Neuronal stem cell (in vitro differentiated cells): ENCODE measurements at places on chromosomes 5 and 9.
A peak's percentile ranks its signal among the peaks of the same experiment; 100 is the strongest.

DNA sequence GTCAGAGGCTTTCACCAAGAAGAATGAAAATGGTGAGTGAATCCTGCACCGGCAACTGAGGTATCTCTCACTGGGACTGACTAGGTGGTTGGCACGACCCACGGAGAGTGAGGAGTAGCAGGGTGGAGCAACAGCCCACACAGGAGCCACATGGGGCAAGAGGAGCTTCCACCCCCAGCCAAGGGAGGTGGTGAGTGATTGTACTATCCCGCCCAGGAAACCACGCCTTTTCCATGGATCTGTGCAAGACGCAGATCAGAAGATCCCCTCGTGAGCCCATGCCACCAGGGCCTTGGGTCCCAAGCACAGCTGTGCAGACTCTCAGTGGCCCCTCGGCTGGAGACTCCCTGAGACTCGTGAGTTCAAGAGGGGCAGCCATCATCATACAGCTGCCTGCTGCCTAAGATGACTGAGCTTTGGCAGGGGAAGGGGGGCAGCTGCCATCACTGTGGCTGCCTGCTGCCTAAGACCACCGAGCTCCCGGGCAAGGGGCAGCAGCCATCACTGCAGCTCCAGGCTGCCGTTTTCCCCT lies 229.5 kb downstream of the AP3B1 start:
- no peak for DNase-seq

DNA sequence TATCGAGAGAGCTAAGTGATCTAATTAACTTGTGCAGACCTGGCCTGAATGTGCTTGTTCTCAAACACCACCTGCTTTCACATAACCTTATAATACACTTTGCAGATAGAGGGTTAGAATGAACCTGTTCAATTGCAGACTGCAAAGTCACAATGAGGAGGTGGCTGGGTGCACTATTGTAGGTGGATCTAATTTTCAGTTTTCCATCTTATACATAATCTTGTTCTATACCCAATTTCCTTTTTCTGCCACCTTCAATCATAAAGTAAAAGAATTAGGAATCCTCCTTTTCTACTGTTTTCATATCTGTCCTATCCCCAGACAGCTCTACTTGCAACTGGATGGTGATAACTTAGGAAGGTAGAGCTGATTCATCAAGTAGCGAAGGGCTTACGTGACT lies 68.8 kb upstream of the APC start:
- no peak for DNase-seq

- DNase-seq, result no peak
These were observed 307.1 kb downstream of the PRR16 start for GRCh38 chr5:120771202-120771601.

DNA sequence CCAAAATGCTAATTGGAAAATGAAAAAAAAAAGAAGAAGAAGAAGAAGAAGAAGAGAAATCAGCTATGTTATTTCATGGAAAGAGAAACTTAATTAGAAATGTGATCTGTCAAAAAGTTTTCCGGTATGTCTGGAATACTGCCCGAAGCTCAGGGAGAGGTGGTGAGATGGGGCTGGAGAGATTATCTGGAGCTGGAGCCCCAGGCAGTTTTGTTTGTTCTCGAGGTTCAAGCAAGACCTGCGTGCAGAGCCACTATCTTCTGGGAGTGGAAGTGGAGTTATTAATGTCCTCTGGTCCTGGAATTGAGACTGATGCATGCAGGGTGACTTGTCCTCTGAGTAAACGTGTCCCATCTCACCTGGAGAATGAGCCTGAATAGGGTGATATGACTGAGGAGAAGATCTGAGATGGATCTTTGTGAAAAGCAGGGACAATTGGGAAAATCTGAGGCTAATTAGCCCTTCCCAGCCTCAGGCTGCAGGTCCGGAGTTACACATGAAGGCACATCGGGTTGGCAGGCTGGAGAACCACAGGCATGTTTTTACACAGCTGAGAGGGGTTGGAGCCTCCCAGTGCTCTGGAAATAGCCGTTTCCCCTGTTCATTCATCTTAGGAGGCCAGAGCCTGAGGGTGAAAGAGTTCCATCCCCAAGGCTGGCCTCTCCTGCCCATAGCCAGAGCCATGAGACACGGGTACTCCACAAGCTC lies 70.5 kb downstream of the OLFM1 start:
- DNase-seq, result no peak

GRCh38 chr9:20760246-20760891 lies 76.3 kb downstream of the FOCAD start:
- DNase-seq, result no peak

- DNase-seq, result peak; percentile 41
These were observed 1.0 kb downstream of the SET start for GRCh38 chr9:128689820-128690683.

- no peak for DNase-seq
These were observed 465.4 kb downstream of the RASEF start for GRCh38 chr9:82597241-82598203.

GRCh38 chr5:38695021-38695958 lies 138.8 kb upstream of the LIFR start:
- DNase-seq, result peak; percentile 81
